Iris pigment epithelial cell (primary cell): ENCODE measurements at places on chromosomes 2 and 18.

- no peak for DNase-seq
These were observed 340.0 kb upstream of the MEX3C start for GRCh38 chr18:51537487-51537886.

DNA sequence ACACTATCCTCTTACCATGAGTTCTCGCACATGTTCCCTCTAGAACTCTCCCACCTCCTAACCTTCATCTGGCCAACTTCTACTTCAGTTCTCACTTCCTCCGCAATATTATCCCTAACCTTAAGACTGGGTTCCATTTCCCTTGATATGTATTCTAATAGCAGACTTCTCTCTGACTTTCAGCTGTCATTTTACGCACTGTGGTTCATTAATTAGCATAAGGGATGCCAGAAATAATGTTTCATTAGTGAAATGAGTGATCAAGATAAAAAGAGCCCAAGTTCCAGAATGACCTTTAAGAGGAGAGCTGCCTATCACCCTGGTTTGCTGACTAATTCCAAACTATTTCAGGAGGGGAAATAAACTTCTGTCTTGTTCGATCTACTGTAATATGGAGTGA, 108.6 kb upstream of the CCDC150 start:
- no peak for DNase-seq

DNA sequence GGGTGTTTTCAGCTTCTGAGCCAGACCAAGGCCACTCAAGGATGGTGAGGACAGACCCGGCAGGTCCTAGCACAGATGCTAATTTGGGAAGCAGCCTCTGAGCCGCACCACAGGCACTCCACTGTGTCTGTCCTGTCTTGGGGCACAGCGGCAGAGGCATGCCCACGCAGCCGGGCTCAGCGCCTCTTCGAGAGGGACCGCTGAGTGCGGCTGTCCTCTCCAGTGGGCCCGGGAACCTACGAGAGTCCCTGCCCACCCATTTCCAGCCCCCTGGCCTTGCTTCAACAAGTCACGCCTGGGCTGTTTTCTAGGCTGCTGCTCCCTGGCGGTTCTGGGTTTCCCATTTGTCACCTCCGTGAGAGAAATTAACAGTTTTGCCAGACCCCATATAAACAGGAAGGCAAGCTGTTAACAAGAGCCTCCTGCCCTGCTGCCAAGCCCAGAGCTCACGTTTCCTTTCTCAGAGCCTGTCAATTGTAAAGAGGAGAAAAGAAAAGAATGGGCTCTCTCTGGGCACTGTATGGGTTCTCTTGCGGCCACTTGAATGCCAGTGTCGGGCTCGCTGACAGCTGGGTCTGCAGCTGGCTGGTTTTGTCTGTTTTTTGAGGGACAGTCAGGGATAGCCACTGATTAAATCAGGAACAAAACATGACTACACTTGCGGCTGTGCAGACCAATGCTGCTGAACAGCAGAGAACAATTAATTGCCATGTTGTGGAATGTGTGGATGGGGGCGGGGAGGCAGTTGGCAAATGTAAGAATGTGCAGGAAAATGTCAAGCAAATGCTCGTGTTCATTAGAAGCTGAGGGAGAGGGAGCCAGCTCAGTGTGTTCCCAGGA, 30.6 kb downstream of the TMEM17 start:
- no peak for DNase-seq

GRCh38 chr18:63409301-63409700, 13.0 kb downstream of the VPS4B start:
- DNase-seq, result peak; percentile 70

DNA sequence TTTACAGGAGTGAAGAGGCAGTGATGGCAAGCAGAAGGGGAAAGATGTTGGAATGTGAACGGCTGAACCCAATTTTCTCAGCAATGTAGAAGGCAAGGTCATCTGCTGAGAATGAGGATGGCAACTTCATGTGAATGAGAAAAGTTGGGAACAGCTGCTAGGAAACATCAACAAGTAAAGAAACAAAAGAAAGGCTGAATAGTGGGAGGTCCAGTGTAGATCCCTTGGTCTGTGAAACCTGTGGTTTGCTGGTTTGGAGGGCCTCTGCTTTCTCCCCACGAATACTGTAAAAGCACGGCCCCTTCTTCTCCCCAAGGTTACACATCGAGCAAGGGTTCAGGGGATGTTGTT, 27.4 kb downstream of the MARCHF4 start:
- no peak for DNase-seq

DNA sequence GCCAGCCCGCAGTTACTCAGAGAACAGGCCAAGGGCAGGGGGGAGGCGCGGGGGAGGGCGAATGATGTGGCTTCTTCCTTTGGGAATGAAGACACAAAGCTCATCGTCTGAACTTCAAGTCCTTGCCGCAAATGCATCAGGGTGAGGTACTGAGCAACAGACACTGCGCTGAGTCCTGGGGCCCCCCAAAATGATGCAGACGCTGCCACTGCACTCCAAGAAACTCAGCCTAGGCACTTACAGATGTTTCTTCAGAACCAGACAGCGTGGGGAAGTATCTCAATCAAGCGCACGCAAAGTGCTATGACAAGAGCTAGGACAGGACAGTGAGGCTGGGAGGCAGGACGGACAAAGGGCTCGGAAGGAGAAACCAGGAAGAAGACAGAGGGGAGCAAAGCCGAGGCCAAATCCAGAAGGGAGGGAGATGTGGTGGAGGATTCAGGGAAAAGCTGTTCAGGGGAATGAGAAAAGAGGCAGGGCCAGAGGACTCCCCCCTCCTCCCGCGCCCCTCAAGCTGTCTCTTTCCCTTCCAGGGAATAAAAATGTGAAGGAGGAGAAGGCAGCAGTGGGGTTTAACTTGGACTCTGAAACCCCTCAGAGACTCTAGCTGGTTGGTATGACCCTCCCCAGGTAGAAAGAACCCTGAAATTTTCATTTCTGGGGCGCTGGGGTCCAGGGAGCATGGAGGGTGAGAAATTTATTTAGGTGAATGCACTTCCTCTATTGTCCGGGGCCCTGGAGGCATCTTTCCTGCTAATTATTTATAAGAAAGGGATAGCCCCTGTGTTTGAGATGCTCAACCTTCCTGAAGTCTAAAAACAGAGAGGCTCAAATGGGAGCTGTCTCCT, 34.9 kb downstream of the CIB4 start:
- DNase-seq, result no peak

- DNase-seq, result peak; percentile 52
These were observed at the start of gene GREB1L for GRCh38 chr18:21242141-21242779. GREB1L (plus strand) TSS chr18:21242232; CDS start chr18:21383519, 141,287 bp downstream.

DNA sequence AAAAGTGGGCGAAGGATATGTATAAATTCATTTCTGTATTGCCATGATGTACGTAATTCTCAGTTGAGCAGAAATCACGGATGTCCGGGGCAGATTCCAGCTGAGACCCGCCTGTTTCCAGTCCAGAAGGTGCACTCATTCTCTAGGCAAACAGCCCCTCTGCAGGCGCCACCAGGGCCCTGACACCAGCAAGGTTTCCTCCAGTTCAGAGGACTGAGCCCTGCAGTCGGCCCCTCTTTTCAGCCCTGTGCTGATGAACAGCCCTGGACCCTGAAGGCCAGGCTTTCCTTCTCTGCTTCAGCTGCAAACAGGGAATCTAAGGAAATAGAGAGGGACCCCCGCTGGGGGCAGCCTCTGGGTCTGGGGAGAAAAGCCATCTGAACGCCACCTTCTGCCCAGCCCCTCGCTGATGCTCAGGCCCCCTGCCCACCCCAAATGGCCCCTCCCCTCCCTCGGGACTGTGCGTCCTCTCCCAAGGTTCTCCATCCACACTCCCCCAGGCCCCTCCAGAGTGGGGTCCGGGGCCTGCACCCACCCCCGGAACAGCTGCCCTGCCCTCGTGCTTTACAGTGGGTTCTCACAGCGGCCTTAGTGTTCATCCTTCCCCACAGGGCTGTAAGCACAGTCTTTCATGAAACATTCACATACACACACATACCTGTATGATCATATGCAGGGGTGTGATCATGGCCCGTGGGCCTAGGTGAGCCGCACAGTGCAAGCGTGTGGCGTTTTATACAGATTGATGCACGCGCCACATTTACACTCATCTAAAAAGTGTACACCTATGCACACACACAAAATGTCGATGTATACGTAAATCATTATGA, 12.1 kb downstream of the COPS9 start:
- no peak for DNase-seq

DNA sequence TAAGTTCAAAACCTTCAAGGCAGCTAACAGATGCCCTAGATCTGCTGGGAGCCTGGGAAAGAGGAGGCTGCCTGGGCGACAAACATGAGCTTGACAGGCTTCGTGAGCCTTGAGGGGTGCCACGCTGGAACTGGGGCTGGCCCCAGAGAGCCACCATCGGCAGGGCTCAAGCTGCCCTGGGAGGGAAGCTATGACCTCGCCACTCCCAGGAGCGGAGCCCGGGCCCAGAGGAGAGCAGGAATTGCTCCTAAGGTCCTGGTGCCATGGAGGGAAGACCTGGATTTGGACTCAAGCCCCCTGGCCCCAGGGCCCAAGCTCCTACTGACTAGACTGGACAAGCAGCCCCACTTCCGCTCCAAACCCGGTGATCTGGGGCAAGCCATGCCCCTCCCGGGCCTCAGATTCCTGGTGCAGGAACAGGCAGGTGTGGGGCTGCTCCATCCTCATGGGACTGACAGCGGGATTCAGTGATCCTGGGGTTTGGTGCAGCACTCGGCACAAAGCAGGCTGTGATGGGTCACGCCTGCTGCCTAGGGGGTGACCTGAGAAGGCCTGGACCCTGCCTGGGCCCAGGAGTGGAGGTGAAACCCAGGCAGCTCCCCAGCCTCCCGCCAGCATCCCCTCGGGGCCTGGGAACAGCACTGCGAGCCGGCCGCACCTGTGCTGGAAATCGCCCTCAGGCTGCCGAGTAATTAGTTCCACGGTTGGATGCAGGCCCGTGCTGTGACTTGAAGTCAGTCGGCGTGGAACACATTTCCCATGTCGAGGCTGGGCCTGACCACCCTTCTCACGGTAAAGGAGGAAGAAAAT, 246.9 kb downstream of the NDUFA10 start:
- no peak for DNase-seq

DNA sequence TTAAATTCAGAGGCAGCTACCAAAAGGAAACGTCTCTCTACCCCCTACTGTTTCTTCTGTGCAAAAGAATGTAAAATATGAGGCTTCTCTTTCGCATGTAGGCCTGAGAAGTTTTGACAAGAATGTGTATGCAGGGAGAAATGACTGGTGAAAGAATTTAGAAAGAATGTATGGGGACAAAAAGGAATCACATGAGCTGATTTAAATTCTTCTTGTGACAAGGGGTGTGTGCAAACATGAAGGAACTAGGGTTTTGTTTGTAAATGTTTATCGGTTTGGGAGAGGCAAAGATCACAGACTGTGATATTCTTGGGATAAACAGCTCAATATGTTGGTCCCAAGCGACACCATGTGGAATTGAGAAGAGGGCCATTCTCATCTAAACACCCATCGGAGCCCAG, 345.2 kb upstream of the VRK2 start:
- DNase-seq, result peak; percentile 49

DNA sequence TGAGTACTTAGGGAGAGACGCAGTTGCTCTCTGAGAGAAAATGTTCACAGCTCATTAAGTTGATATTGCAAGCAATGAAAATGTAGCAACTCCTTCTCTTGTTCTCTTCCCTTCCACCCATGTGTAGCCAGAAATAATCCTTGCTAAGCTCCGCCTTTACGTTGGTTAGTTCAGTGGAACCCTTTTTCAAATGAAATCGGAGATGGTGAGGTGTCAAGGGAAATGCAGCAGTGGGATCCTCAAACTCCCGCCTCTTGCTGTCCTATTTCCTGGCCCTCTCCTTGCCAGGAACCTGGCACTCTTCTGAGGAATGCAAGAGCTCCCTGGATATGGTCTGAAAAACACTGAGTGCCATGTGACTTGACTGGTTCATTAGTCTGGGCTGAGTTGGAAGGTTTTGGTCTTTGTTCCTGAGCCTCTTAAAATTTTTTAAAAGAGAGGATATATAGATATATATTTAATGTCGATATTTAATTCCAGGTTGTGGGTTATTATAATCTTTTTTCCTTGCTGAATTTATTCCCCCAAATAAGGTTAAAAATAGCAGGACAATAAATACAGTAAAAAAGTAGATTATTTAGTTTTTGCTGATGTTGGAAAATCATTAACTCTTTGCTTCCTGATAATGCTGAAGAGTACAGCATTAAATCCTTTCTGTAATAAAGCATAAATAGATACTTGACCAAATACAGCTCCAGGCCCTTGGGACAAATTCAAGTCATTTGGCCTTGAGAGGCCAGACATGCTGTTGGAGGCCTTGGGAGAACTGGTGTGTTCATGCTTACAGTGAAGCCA, 116.2 kb downstream of the EML6 start:
- DNase-seq, result no peak

DNA sequence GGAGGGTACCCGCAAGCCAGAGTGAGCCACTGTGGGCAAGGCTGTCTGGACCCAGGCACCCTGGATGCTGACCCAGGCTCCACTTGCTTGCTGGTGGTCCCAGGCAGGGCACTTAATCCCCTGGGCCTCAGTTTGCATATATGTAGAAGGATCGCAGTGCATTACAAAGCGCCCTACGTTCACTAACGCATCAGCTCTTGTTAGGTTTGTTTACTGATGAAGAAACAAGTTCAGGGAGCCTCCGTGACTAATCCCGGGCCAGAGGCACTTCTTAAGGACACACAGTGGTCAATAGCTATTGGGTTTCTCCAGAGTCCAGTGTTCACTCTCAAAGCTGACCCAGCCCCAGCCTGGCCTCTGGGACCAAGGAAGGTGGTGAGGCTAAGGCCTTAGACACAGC, 70.2 kb downstream of the LBH start:
- peak; percentile 20 for DNase-seq

DNA sequence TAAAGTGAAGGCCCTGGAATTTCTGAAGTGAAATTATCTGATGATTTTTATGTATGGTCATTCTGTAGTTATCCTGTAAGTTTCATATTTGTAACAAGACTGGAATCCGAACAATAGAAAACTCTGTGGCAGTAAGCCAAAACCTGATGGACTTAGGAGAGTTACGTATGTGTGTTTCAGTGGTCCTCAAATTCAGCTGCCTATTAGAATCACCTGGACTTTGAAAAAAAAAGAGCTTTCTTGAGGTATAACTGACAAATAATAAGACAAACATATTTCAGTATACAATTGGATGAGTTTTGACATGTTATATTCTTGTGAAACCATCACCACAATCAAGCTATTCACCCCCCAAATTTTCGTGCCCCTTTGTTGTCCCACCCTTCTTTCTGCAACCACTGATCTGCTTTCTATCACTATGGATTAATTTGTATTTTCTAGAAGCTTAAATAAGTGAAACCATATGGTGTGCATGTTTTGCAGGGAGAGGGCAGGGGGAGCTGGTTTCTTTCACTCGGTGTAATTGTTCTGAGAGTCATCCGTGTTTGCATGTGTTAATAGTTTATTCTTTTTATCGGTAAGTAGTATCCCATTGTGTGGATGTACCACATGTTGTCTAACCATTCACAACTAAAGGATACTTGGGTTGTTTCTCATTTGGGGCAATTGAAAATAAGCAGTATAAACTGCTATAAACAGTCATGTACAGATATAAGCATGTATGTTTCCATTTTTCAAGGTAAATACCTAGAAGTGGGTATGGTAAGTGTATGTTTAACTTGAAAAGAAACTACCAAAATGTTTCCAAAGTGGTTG, 50.2 kb upstream of the EML4 start:
- DNase-seq, result peak; percentile 47

DNA sequence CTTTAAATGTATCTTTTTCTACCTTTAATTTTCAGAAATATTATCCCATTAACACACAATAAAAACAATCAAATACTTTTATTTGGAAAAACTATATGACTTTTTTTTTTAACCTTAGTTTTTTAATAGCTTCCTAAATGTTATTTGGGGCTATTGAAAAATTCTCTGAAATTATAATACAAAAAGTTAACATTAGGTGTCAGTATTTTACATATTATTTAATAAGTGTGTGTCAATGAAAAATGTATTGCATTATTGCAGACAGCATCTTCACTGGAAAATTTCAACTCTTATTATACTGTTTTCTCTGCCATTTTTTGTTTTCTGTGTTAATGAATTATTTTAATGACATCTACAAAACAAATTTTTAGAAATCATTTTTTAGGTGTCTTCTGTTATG, 51.1 kb upstream of the ARHGAP15 start:
- no peak for DNase-seq
